ENCODE measurements at places on chromosomes 16 and 17.

GRCh38 chr16:71883168-71883848 lies 674 bp downstream of the ZNF821 start:
- DNase-seq: no peak

GRCh38 chr16:88770461-88771293 lies 14.3 kb downstream of the PIEZO1 start:
- no peak for DNase-seq

GRCh38 chr17:80986046-80986445 lies 5.6 kb upstream of the CHMP6 start:
- DNase-seq: no peak

GRCh38 chr17:44914698-44915271 lies 515 bp downstream of the GFAP start:
- no peak for DNase-seq

- DNase-seq: no peak
These were observed 50.6 kb upstream of the ADCY9 start for GRCh38 chr16:4166821-4167220.

- no peak for DNase-seq
These were observed 138.0 kb upstream of the WSB1 start for GRCh38 chr17:27155866-27156265.

- DNase-seq: no peak
These were observed 1.1 kb downstream of the SYT17 start for GRCh38 chr16:19169082-19169639.

GRCh38 chr17:4724650-4725049 lies 6.6 kb upstream of the MED11 start:
- DNase-seq: no peak

GRCh38 chr17:17836818-17837379 lies at the start of gene SREBF1:
Gene SREBF1, minus strand, starts transcription at chr17:17836986. Its CDS starts 169 bp downstream, at chr17:17836817.
- DNase-seq: no peak

DNA sequence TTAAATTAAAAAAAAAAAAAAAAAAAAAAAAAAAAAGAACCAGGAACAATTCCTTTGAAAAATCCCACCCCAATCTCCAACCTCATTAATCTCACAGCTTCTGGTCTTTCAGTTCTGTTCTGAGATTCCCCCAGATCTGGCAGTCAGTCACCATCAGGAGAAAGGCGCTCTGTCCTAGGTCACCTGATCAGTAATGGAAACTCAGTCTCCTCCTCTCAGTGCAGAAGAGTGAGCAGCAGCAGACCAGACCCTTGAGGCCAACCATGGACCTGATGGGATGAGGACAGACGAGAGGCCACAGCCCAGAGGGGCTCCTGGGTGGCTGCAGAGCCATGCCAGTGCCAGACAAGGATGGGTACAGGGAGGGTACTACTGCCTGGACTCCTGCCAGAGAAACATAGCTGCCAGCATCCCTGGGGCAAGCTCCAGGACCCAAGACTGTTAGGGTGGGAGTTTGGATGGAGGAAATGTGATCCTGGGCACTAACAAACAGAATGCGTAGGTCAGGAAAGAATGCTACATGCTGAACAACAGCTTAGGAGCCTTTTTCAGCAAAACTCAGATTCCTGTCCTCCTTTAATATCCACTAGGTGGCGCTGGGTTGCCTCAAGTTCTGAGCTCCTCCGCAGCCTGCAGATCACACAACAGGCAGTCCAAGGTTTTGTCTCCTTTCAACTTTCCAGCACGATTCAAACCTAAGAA lies 28.7 kb downstream of the MPG start:
- DNase-seq: peak; percentile 71

- DNase-seq: no peak
These were observed 3.8 kb downstream of the WFDC1 start for GRCh38 chr16:84298376-84298899.

- no peak for DNase-seq
These were observed 224.2 kb upstream of the WSCD1 start for GRCh38 chr17:5846001-5846400.

- no peak for DNase-seq
These were observed 23.3 kb downstream of the SHISA6 start for GRCh38 chr17:11264183-11264871.

- DNase-seq: no peak
These were observed 291.7 kb downstream of the CEP112 start for GRCh38 chr17:65900216-65900615.

- no peak for DNase-seq
These were observed 15.3 kb upstream of the STH start for GRCh38 chr17:45983614-45984310.

- no peak for DNase-seq
These were observed 14.4 kb downstream of the ZNF232 start for GRCh38 chr17:5097101-5097834.

DNA sequence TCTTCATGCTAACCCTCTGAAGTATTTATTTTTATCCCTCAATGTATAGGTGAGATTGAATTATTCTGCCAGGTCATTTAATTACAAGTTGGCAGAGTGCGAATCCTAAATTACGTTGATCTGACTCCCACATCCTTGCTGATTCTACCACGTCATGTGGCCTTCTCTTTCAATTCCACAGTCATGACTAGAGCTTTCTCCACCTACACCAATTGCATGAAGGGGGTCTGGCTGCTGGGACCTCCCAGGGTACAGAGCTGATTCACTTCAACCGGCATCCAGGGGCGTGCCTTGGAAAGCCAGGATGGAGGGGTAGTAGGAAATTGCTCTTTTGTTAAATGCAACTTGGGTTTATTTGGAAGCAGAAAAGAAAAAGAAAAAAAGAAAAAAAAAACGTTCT lies 41.1 kb upstream of the CDH13 start:
- no peak for DNase-seq

DNA sequence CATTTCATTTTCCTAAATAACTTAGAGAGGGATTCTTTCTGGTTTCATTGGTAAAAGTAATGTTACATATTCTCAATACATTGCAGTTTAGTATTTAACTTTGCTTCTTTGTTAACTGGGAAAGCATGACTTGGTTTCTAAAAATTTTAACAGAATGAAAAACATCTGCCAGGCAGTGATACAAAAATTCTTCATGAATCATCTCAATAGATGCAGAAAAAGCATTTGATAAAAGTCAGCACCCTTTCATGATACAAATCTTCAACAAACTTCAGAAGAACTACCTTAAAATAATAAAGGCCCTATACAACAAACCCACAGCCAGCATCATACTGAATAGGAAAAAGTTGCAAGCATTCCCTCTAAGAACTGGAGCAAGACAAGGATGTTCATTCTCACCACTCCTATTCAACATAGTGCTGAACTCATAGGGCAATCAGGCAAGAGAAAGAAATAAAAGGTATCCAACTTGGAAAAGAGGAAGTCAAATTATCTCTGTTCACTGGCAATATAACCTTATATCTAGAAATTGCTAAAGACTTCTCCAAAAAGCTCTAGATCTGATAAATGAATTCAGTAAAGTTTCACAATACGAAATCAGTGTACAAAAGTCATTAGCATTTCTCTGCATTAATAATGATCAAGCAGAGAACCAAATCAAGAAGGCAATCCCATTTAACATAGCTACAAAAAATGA lies 50.4 kb downstream of the SLFN5 start:
- DNase-seq: no peak

DNA sequence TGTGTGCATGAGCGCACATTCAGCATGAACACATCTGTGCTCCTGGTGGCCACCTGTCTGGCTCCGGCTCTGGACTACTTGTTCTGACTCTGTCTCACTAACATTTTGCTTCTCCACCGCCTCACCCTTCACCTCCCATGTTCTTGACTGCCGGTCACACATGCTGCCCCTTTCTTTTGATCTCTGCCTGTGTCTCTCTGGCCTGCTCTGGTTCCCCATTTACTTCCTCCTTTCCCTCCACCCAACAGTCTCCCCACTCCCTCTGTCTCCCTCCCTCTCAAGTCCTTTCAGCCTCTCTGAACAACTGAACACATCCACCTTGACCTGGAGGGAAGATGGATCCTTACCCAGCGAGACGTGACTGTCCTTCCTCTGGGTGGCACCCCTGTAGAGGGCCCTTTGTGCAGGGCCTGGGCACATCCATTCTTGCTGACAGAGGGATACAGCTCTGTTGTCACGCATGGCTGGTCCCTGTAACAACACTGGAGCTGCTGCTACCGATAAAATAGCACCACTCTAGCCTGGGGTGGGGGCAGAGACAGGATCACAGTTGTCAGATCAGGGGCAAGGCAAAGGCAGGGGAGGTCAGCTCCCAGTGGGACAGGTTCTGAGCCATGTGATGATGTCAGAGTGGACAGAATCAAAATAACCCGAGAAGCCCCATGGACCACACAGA lies 11.0 kb downstream of the ZSCAN32 start:
- no peak for DNase-seq

- no peak for DNase-seq
These were observed 178.3 kb downstream of the CYB561 start for GRCh38 chr17:63267846-63268245.

GRCh38 chr16:67447508-67448076 lies 16.7 kb downstream of the HSD11B2 start:
- peak; percentile 71 for DNase-seq

DNA sequence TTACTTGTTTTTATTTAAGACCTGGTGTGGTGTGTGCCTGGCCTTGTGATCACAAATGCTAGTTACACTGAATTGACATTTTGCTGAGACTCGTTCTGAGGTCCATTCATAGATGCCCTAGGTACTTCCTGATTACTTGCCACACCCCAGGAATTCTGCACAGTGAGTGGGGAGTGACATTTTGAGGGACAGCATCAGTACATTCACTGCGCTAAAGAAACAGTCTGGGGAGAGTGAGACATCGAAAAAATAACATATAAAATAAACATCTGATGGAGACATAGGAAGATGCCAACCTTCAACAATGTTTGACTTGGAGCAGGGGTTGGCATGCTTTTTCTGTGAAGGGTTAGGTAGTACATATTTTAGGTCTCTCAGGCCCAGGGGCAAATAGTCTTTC lies 30.4 kb downstream of the ABCC1 start:
- DNase-seq: no peak

DNA sequence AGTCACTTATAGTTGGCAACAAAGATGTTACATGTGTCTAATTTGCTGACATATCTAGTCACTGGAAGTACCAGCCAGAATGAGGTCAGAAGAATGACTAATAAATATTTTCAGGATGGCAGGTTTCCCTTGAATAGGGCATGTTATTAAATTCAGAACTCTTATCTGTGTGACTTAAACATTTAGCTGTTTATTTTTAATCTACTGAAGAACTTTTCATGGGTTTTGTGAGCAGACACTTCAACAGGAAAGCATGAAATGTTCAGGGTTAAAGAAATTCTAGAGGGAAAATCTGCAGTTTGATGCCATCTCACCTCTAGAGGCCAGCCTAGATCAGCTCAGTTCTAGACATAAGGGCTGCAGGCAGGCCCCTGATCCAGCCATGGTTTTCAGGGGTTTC lies 13.2 kb downstream of the JPT2 start:
- DNase-seq: no peak

DNA sequence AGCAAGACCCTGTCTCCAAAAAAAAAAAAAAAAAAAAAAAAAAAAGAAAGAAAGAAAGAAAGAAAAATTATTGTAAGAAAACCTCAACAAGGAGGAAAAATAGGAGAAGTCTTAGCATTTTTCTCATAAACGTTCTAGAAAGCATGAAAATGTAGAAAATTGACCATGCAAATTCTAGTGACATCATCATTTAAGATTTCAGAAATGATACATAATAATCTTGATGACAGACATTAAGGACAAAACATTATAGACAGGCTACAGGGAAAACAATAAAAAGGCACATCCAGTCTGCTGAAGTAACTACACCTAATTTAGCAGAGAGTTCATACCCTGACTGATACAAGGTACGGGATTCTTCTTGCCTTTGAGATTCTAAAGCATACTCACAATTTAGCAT lies 21.9 kb downstream of the MED13 start:
- DNase-seq: no peak

- no peak for DNase-seq
These were observed 104.4 kb upstream of the AMZ2 start for GRCh38 chr17:68143425-68143824.

Data from Jurkat, Clone E6-1 (cell line).